ENCODE measurements at places on chromosomes 16 and 17.
A peak's percentile ranks its signal among the peaks of the same experiment; 100 is the strongest.

- no peak for DNase-seq
Observed at GRCh38 chr17:74159226-74159840, 44.1 kb upstream of the RPL38 start.

GRCh38 chr16:86834451-86835035 is 256.2 kb downstream of the FOXL1 start:
- peak; percentile 48 for DNase-seq

DNA sequence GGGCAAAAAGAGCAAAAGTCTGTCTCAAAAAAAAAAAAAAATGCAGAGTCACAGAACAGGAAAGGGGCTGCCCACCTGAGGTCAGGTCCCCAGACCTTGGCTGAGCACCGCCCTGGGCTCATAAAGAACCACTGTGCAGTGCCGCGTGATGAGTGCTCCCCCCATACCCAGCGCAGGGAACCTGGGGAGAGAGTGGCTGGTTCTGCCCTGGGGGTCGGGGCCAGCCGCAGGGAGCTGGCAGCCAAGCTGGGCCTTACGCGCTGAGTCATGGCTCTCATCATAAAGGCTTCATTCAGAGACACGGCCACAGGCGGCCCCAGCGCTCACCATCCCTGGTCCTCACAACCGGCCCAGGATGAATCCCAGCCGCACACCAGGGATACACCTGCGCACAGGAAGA is 80.7 kb downstream of the RAB11FIP4 start:
- DNase-seq, result no peak

GRCh38 chr17:1108478-1108764 is 71.4 kb downstream of the ABR start:
- DNase-seq, result peak; percentile 25

DNA sequence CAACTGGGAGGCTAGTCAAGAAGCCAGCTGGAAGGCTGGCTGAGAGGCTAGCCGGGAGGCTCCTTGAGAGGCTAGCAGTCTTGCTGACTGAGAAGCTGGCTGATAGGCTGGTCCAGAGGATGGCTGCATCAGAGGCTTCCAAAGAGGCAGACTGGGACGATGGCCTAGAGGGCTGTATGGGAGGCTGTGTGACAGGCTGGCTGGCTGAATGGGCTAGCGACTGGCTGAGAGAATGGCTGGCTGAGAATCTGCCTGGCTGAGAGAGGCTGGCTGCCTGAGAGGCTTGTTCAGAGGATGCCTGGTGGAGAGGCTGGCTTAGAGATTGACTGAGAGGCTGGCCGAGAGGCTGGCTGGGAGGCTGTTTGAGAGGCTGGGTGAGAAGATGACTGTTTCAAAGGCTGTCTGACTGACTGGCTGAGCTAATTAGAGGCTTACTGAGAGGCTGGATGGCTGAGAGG is 34.8 kb upstream of the ACSM2B start:
- no peak for DNase-seq

GRCh38 chr17:80103449-80104085 is 2.2 kb downstream of the GAA start:
- DNase-seq, result no peak

DNA sequence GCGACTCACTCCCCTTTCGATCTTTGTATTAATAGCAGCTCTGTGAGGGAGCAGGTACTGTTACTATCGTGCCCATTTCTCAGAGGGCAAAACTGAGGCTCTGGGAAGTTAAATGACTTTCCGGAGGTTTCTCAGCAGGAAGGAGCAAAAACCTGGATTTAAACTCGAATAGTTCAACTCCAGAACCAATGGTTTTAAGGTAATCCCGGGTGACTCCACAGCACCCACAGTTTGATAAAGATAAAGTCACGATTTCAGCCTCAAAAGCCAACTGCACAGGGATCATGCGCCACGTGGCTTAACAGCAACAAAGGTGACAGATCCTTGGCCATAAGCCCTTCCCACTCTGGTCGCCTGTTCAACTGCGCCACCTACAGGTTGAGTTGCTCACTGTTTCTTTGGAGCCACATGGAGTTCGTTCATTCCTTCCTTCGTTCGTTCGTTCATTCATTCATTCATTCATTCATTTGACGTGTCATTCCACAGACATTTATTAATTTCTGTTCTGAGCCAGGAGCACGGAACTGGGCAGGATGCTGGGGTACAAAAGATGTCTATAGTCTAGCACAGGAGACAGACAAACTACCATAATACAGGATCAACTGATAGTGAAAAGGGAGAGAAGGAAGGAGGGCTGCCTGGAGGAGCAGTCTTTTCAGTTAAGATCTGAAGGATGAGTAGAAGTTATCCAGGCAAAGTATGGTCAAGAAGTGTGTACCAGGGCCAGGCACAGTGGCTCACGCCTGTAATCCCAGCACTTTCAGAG is 134.8 kb downstream of the HS3ST2 start:
- DNase-seq, result peak; percentile 15

DNA sequence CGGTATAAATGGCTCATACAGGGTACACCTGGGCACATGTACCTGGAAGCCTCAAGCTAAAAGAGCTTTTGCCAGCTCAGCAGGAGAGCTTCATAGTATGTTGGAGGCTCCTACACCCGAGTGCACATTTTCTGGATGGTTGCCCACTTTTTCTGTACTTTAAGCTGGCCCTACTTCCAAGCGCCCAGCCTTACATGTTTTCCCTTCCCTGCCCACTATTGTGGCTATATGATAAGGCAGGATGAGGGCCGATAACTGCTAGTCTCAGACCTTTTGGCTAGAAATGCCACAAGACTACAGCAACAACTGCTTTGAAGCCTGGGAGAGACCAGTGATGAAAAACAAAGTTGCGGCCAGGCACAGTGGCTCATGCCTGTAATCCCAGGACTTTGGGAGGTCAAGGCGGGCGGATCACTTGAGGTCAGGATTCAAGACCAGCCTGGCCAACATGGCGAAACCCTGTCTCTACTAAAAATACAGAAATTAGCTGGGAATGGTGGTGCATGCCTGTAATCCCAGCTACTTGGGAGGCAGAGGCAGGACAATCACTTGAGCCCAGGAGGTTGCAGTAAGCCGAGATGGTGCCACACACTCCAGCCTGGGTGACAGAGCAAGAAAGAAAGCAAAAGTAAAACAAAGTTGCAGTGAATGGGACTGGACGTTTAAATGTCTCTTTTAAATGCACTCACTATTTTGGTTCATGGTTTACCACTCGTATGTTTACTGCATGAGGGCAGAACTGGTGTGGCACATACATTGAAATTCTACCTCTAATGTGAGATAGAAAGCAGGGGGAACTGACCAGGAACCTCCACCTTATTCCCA is 14.2 kb upstream of the MARCHF10 start:
- DNase-seq, result no peak

- peak; percentile 64 for DNase-seq
Observed at GRCh38 chr17:43360376-43360738, 38.4 kb upstream of the ARL4D start.

DNA sequence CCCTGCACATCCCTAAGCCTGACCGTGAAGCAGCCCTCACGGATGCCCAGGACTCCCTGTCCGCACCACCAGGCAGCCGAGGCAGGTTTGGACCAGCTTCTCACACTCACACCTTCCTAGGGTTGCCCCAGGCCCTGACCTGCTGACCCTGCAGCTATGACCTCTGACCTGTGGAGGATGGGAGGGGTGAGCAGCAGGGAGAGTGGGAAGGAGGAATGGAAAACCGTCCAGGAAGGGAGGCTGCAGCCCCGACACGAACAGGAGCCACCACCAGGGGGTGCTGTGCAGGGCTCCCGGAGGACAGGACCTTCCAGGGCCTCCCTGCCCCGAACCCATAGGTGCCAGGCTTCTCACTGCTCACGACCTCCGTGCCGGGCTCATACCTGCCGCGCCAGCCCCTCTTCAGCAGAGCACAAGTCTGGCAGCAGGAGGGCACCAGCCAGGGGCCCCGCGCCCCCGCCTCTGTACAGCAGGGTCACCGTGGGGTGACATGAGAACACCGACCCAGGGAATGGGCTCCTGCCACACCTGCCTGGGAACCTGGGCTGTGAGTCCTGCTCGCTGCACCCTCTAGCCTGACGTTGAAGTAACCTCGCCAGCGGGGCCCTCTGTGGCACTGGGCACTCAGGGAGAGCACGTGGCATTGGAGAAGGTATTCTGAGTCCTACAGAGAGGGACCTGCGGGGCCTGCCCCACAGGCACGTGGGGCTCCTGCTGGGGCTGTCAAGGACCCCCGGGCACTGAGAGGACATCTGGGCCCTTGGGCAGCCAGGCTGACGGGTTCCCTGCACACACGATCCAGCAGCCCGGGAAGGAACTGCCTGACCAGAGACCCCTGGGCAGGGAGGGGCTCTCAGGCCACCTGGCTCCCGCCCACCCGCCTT is 37.6 kb downstream of the CTU2 start:
- peak; percentile 80 for DNase-seq

DNA sequence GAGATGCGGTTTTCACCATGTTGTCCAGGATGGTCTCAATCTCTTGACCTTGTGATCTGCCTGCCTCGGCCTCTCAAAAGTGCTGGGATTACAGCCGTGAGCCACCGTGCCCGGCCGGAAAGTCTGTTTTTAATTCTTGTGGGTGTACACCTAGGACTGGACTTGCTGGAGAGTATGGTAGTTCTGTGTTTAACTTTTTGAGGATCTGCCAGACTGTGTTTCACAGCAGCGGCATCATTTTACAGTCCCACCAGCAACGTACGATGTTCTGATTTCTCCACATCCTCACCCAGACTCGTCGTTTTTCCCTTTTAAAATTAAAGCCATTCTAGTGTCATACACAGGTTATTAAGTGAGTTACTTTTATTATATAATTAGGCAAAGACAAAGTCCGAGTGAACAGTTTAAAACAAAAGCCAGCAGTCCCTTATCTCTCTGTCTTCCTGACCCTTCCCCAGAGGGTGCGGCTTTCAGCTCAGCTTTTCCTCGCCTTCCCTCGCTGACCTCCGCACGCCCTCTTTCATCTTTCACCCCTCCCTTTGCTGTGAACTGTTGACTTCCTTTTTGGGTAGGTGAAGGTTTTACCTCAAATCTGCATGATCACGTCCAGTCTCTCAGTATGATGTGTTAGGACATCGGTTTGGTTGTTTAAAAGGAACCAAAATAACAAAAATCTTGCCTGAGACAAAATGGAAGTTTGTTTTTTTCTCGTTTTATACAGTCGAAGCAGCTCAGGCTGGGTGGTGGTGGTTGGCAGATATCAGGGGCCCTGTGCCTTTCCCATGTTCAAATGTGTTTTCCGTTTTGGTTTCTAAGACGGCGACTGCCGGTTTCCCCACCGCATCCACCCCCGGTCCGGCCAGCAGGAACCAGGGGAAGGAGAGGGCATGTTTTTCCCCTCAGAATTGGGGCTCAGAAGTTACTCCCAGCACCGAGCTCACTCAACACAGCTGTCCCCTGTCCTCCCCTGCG is 18.0 kb downstream of the FAM234A start:
- DNase-seq, result no peak

DNA sequence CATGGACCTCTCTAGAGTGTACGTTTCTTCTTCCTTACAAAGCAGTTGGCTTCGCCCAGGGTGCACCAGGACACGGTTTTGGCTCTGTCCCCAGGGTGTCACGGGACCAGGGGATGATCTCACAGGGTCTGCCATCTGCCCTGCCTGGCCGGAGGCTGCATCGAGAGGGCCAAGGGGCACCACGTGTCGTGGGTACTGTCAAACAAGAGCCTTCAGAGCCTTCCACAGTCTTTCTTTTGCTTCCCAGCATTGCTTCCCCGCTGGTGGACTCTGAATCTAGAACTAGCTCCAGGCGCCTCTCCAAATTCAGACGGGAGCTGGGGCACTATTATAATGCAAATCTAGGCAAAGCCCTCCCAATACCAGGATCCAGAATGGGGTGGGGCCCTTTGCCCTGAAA is 47.9 kb downstream of the MAPT start:
- DNase-seq, result no peak

- no peak for DNase-seq
Observed at GRCh38 chr16:50473356-50473945, 74.7 kb upstream of the NKD1 start.

GRCh38 chr16:70737377-70738082 is 51.7 kb upstream of the MTSS2 start:
- DNase-seq, result no peak

GRCh38 chr16:64711026-64711425 is 410.8 kb downstream of the CDH11 start:
- no peak for DNase-seq

GRCh38 chr17:83032781-83033180 is 46.6 kb upstream of the METRNL start:
- no peak for DNase-seq

DNA sequence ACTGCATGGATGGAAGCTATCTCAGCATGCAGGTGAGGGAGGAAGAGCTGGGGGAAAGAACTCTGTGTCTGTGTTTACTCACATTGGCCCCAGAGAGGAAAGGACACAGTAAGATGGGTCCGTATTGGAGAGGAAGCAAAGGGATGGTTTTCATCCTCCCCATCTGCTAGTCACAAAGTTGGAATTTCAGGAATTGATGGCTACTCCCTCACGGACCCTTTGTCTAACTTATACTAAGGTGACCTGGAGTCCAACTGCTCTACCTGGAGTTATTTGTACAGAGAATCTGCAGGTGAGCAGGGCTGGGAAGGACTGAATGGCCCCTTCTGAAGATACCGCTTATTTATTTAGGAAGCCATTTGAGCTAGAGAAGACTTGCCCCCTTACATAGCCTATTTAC is 55.1 kb downstream of the WNT3 start:
- no peak for DNase-seq

DNA sequence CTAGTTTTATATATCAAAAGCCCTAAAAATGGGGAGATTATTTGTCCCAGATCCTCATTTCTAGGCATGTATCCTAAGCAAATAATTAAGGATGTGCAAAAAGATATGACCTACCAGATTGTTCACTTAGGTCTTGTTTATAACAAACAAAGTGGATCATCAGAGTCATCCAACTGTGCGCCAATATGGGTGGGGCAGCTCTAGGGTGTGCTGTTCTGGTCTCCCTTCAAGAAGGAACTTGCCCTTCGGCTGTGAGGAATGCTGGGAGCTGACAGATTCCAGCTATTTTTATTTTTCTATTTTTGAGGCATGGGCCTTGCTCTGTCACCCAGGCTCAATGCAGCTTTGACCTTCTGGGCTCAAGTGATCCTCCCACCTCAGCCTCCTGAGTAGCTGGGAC is 13.8 kb downstream of the CHP2 start:
- no peak for DNase-seq

GRCh38 chr17:71933306-71933705 is 187.5 kb upstream of the SOX9 start:
- DNase-seq, result no peak

GRCh38 chr17:57050306-57050705 is 34.7 kb upstream of the AKAP1 start:
- no peak for DNase-seq

- DNase-seq, result no peak
Observed at GRCh38 chr17:4947010-4947410, 1.3 kb downstream of the PFN1 start.

DNA sequence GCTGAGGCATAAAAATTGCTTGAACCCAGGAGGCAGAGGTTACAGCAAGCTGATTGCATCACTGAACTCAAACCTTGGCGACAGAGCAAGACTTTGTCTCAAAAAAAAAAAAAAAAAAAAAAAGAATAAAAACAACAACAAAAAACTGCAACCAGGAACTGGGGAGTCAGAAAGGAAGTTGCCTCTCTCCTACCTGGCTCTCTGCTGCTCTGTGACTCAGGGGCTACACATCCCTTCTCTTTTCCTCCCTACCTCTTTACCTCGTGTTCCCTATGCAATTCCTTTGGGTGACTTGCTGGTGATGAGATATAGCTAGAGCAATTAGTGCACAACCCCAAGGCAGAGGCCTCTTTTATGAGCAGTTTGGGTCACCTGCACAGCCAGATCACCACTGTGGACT is 95.9 kb downstream of the ABCC1 start:
- no peak for DNase-seq

- no peak for DNase-seq
Observed at GRCh38 chr17:55341432-55341831, 76.7 kb downstream of the HLF start.

Data from HTR-8/SVneo (cell line).